Ureter (tissue), 1 donor: ENCODE measurements at places on chromosomes 5 and 9. TPM values are rescaled to one million over a fixed set of nuclear protein-coding genes. Genes with fewer than 3 reads are reported as not detected.
A peak's percentile ranks its signal among the peaks of the same experiment; 100 is the strongest.

DNA sequence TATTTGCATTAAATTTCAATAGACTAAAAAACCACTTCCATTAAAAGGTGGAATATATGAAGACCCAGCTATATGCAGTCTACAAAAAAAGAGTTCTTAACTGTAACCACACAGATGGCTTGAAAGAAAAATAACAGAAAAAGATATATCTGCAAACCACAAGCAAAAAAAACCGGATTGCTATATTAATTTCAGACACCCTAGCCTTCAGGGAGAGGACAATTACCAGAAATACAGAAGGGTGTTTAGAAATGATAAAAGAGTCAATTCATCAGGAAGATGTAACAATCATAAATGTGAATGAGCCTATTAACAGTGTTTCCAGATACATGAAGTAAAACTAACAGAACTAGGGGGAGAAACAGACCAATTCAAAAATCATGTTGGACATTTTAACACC, 56.9 kb upstream of the SMIM23 start:
- DNase-seq = no peak

PCDHGB6 gene
- 8.2 TPM for total RNA-seq

KIF4B gene
- not detected for total RNA-seq

DNA sequence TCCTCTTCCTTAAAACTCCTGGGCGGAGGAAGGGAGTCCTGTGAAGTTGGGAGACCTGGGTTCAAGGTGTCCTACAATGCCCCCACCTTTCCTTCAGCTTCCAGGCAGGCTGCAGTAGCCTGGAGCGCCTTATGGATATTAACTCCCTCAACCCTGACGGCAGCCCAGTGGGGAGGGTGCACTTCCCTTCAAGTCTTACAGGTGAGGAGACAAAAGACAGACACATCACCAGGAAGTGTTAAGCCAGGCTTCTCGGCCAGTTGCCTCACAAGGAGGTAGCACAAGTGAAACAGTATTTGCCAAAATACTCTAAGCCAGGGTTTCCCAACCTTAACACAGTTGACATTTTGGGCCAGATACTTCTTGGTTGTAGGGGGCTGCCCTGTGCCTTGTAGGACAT, 4.2 kb downstream of the TRIM7 start:
- DNase-seq = no peak

- peak; percentile 51 for DNase-seq
Measured at GRCh38 chr5:56350597-56351170, 117.6 kb upstream of the ANKRD55 start.

DNA sequence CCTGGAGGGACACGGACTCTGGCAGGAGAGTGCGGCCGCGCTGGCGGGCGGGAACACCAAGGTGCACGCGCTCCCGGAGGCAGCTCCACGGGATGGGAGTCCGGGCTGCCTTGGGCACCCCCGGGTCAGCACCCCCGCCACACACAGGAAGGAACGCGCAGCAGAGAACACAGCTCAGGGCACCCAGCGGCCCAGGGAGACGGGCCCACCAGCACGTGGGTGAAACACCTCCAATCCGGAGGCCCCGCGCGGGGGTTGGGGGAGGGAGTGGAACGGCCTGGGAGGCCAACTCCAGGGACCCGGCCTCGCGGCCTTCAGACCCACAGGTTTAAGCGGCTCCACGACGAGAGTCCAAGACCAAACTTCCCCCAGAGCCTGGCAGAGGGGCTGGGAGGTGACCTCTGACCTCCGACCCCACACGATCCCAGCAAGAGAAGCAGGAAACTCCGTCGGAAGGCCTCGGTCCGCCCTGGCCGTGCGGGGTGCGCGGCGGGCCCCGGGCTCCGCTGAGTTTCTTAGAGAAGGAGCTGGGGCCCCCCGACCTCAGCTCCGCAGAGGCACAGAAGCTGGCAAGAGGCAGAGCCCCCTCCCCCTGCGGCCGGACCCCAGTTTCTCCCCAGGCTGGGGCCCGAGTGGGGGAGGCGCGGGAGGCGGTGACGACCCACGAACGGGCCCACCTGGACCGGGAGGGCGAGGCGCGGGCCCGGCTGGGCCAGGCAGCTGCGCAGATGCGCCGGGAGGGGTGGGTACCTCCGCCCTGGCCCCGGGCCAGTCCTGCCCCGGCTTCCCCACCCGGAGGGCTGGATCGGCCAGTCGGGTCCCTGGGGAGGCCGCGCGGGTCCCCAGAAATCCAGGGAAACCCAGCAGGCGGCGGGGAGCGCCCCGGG, 851 bp downstream of the NACC2 start:
- DNase-seq = peak; percentile 86

DNA sequence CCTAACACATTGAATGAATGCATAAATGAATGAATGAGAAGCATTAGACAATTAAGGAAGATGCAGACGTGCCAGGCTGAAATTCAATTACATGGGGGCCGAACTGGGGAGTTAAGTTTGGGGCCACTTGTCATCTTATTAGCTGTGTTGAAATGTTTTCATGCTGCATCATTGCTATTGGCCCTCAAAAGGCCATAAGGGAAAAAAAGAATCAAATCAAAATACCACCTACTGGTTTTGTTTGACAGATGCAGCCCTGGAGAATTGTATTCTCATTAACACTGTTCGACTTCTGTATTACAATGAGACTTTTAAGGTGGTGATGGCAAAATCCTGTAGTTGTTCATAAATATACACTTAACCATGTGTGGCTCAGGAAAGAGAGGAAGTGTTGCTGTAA, 38.4 kb downstream of the UBE2QL1 start:
- DNase-seq = no peak

DNA sequence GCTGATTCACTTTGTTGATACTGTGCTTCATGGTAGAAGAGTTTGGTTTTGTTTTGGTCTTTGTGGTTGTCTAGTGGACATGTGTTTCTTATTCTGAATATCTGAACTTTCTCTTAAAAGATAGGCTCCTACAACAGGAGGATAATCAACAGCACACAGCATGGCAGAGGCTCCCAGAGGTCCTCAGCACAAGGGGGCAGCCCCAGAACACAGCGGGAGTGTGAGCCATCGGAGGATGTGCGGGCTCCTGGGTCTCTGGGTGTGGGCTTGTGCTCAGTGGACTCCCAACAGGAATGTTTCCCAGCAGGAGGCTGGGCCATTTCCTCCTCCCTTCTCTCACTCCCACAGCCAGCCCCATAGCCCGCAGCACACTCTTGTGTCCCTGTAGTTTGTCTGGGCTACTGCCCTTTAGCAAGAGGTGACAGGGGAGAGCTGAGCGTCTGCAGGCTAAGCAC, 164.3 kb upstream of the OTULINL start:
- no peak for DNase-seq

DNA sequence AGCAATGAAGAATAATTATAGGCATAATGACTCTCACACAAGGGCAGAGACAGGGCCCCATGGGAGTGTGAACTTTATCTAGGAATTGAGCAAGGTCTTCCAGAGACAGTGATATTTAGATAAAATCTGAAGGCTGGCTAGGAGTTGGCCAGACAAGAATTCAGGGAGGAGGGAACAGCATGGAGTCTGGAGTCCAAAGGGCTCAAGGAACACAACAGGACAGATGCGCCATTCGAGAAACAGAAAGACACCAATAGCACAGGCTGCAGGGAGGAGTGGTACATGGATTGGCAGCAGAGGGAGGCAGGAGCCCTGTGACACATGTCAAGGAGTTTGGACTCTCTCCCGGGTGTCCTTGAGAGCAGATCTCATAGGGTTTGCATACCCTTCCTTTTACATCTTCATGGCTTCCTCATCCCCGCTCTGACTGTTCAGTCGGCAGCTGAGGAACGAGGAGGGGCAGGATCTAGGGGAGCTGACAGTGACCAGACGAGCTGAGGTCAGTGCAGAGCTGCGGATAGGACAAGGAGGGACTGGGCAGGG, 64.0 kb upstream of the XPA start:
- DNase-seq = peak; percentile 9

DNA sequence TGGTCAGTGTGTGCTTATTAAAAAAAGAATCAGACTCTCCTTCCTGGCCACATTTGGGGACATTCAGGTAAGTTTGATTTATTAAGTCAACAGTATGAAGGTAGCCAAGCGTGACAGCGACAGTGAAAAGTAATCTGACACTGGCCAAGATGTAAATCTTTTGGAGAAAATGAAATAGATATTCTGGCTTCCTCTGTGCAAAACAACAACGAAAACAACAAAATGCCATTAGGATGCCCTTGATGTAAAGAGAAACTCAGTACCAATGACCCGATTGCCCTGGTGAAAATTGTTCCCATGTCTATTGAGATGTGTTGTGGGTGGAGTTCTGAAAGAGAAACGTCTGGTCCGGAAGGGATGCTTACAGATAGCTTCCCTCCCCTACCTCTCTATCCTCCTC, 267.8 kb downstream of the MAT2B start:
- no peak for DNase-seq

DNA sequence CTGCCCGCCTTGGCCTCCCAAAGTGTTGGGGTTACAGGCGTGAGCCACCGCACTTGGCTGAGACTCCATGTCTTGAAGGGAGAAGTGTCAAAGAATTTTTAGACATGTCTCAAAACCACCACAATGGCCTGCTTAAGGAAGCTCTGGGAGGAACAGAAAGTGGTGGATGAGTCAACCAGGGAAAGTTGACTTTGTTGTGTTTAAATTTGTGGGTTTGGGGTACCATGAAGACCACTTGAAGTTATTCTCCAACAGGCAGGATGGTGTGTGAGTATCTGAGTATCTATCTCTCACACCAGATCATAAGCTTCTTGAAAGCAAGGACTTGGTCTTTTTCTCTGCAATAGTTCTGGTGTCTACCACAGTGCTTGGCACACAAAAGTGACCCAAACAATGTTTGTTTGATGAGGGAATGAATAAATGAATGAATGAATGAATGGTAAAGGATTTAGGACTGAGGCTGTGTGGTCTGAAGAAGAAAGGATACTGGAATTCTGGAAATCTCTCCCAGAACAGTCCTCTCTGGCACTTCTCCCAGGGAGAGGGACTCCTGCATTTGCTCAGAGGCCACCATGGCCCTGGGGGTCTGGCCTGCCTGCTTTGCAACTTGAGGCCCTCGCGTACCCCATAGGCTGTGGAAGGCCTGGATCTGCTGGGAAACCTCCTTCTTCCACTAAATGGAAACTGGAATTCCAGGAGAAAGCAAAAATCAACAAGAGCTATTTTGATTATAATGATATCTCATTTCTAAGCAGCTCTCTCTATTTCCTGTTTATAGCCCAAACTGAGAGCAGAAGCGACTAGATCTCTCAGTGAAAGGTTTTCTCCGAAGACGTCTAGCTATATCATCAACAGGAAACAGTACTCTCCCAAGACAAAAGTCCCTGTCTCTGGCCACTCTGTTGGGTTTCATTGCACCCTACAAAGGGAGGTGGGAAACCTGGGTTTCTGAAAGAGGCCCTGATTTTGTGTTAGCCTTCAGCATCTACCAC, 187.9 kb downstream of the PALM2AKAP2 start:
- no peak for DNase-seq

DNA sequence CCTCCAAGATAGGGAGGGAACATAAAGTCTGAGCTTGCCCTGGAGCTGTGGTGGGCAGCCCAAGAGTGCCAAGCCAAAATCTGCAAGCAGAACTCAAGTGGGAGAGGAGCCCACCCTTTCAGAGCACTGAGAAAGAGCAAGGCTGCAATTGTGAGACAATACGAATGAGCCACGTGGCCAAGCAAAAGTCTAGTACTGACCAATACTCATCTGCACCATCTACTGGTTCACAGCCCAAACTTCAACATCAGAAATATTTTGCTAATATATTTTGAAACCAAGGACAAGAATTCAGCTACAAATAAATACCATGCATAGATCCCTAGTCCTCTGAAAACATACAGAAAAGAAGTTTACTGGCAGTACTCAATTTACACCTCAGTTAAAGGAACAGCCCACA, 696.2 kb upstream of the COX7C start:
- no peak for DNase-seq

- no peak for DNase-seq
Measured at GRCh38 chr9:125548141-125548540, 158.9 kb downstream of the MAPKAP1 start.

DNA sequence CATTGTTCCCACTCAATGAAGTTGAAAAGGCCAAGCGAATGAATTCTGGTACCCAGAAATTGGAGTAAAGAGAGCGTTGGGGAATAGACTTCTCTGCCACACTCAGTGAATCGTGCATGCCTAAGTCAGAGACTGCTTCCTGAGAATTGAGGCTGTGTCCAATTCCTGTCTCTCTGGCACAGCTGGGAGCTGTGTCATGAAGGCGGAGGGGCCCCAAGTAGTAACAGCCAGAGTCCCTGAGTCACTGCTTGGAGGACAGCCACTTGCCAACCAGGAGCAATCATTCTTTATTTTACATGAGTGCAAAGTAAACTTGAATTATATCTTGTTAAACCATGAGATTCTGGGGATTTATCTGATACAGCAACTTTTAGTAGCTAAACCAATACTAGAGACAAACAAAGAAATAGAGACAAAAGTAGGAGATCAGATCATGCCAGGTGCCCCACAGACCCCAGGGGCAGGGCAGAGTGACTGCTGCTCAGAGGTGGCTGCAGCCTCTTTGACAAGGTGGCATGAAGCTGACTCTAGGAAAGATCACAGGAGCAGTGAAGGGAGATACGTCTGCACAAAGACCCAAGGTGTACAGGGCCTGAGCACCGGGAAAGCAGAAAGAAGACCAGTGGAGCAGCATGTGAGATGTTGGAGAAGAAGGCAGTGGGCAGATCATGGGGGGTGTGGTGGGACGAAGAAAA, 246.0 kb downstream of the GADD45G start:
- DNase-seq = peak; percentile 48

DNA sequence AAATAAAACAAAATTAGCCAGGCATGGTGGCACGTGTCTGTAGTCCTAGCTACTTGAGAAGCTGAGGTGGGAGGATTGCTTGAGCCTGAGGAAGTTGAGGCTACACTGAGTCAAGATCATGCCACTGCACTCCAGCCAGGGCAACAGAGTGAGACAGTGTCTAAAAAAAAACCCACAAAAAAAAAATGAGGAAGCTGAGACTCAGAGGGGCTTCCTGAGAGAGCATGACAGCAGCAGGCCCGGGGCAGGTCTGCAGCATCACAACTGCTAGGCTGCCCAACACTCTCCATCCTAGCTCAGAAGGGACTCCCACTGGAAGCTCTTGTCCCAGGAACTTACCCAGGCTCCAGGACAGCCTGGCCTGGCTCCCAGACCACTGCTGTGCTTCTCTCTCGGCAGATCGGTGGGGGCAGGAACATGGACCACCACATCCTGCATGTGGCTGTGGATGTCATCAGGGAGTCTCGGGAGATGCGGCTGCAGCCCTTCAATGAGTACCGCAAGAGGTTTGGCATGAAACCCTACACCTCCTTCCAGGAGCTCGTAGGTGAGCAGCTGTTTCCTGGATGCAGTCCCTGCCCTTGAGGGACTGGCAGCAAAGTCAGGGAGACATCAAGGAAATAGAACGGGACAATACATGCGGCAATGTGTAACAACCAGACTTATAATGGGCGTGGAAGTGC, 19.1 kb downstream of the PTGS1 start:
- no peak for DNase-seq

SLC35A4 gene
- 71.8 TPM for total RNA-seq
